ENCODE measurements at places on chromosomes 6 and 20.

GRCh38 chr6:101662111-101662897, 268.8 kb downstream of the GRIK2 start:
- no peak for DNase-seq

GRCh38 chr6:170229851-170230519, 60.9 kb downstream of the DLL1 start:
- no peak for DNase-seq

DNA sequence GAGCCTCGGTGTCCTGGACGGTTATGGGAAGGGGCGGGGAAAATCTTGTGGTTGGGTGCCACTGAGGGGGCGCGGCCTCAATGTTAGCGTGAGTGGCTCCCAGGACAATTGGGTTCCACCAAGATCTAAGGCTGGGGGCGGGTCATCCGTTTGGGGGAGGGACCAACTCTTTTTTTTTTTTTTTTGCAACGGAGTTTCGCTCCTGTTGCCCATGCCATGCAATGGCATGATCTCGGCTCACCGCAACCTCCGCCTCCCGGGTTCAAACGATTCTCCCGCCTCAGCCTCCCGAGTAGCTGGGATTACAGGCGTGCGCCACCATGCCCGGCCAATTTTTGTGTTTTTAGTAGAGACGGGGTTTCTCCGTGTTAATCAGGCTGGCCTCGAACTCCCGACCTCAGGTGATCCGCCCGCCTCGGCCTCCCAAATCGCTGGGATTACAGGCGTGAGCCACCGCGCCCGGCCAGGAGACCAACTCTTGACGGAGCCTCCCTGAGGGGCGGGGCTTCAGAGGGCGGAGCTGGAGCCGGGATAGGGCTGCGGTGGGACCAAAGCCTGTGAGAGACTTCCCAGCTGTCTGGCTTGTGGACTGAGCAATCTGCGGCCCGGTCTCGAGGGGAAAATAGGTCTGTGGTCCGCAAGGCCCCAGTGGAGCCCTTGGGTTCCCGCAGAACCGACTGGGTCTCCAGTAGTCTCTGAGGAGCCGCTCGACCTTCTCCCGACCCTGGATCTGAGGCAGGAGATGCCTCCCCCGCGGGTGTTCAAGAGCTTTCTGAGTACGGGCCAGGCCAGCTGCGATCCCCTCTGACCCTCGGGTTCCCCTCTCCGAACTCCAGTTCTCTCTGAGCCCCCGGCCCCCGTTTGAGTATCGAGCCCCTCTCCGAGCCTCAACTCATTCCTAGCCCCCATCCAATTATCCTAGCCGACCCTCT, 1.1 kb downstream of the SPAG4 start:
- peak; percentile 99 for DNase-seq

DNA sequence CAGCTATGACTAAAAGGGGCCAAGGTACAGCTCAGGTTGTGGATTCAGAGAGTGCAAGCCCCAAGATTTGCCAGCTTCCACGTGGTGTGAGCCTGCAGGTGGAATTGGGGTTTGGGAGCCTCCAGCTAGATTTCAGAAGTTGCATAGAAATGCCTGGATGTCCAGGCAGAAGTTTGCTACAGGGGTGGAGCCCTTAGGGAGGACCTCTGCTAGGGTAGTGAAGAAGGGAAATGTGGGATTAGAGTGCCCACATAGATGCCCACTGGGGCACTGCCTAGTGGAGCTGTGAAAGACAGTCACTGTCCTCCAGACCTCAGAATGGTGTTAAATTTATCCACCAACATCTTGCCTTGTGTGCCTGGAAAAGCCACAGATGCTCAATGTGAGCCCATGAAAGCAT, 255.1 kb downstream of the BMP2 start:
- DNase-seq = no peak

DNA sequence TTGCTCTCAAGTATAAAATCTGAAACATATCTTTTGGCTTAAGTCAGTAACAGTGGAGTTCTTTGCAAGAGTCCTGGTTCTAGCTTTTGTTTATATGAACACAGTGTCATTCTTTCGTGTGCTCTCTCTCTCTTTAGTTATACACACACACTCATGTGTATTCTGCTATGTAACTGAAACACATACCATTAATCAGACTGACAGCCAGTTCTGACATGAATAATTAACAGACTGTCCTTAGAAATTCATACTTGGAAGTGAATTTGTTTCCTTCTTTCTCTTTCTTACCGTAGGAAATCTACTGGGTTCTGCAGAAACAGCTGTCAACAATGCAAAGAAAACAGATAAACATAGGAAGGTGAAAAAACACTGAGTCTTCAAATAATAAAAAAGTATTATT, 2.5 kb downstream of the MCM9 start:
- peak; percentile 3 for DNase-seq

DNA sequence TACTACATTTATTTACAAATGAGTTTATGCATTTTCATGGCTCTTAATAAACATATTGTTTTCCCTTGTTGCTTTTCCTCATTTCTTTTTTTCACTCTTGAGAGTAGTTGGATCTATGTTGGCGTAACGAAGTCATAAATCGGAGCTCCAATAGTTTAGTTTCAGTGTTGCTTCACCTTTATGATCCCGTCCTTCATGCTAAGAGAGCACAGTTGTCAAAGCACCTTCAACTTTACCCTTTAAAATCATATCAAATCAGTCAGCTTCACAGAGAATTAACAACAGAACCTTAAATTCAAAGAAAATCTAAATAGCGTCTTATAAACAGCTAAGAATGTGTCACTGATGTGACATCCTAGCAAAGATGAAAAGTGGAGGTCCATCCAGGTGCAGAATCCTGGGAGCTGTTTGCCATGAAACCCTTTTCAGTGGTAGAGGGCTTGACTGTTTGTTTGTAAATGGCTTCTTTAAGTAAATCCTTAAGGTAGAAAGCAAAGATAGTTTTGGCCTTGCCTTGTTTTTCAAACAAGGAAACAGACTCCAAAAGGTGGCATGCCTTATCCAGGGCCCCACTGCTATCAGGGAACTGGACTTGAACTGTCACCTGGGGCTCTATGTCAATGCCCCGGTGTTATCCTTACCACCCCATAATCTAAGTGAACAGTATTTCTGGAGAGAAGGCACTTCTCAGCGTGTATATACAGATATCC, 148.4 kb downstream of the AKAP7 start:
- DNase-seq = no peak

DNA sequence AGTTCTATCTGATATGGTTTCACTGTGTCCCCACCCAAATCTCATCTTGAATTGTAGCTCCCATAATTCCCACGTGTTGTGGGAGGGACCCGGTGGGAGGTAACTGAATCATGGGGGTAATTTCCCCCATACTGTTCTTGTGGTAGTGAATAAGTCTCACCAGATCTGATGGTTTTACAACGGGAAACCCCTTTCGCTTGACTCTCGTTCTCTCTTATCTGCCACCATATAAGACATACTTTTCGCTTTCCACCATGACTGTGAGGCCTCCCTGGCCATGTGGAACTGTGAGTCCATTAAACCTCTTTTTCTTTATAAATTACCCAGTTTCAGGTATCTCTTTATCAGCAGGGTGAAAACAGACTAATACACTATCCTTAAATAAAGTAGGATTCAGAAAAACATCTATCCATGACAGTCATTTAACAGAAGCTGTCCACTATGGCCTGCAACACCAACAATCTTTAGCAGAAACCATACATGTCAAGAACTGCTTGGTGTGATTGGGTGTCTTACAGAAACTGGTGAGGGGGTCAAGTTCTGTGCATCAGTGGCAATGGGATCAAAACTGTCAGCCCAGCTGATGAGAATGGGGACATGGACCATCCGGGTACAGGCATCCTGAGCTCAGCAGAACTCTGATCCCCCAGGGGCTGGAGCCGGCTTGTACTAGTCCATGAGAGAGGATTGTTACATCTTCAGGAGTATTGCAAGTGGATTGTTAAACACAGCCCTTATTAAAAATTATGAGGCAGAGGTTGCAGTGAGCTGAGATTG, 59.2 kb downstream of the SCML4 start:
- DNase-seq = no peak

DNA sequence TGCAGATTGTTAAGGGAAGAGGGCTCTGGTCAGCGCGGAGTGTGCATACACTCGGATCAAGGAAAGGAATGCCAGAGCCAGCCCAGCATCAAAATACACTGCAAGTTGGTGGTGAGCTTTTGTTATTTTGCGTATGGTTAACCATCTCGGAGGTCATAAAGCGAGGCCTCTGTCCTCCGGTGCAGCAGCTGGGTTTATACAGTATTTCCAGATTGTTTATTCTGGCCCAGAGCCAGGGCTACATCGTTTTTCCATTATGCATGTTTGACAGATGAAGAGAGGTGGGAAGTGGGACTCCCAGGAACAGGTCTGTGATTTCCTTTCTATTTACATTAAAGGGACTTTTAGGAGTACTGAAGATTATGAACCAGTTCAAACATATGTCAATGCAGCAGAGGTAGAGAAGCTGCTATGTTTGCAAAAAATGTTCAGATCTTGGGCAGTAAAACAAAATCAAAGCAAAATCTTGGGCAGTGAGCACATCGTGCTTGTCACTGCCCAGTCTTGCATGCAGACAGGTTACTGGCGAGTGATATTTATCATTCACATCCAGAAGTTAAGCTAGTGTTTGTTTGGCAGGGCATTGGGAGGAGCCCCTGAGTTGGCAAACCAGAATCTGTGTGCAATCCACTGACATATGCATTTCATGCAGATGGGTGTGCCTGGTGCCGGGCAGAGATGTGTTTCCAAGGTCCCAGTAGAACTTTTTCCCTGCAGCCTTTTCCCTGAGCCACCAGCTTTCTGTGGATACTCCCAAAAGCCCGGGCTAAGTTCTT, 256.3 kb upstream of the TAB2 start:
- no peak for DNase-seq

DNA sequence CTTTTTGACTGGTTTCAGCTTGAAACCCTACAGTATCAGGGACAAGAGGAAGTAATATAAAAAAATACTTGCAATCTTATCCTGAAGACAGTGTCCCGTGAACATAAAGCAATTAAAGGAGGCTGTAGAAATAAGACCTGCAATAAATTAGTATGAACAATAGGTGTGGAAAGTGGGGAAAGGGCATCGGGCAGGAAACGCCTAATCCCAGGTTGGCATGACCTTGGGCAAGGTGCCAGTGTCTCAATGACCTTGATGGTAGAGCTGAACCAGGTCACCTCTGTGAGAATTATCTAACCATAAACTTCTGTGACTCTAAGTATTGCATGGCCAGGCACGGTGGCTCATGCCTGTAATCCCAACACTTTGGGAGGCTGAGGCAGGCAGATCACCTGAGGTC, 115.2 kb downstream of the LY86 start:
- no peak for DNase-seq

All from fibroblast of gingiva (primary cell).